ENCODE measurements at places on chromosomes 5 and 9. TPM values are rescaled to one million over a fixed set of nuclear protein-coding genes. Genes with fewer than 3 reads are reported as not detected.

Gene ELOVL7
- polyA plus RNA-seq, result 0.16 TPM

Gene CFAP157
- 1.4 TPM for polyA plus RNA-seq

Gene PFN3
- polyA plus RNA-seq, result not detected

GRCh38 chr5:168578538-168579487 is at the start of gene PANK3:
Gene PANK3, minus strand, starts transcription at chr5:168579368. Its CDS starts 85 bp downstream, at chr5:168579283.
- peak; percentile 57 for DNase-seq

GRCh38 chr5:38583500-38583899 is 27.1 kb upstream of the LIFR start:
- DNase-seq, result no peak

- no peak for DNase-seq
These were observed 92.7 kb downstream of the VCAN start for GRCh38 chr5:83564069-83564749.

DNA sequence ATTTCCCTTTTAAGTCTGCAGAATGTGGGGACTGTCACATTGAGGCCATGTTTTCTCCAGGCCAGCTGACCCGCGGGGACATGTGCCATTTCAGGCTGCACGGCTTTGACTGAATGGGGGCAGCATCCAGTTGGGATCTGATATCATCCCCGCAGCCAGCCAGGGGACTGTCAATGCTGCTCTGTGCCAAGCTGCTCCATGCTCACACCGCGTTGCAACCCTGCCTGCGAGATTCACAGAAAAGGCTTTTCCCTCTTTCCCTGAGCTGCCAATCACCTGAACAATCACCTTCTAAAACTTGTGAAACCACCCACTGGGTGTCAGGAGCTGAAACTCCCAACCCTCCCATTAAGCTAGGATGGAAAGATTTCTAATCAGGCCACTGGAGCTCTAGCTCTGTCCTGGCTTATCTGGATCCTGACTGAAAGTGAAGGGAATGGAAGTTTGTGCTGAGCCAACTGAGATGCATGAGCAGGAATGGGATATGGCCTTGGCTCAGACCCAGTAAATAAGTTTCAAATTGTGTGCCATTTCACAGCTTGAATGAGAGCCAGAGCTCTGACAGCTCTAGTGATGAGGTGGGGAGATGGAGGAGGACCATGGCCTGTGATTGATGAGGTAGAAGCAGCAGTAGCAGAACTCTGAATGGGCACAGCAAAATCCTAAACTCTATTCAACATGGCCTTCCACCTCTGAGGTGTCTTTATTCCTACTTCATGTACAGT is 34.5 kb upstream of the ZNF366 start:
- DNase-seq, result no peak

- peak; percentile 91 for DNase-seq
These were observed 51.0 kb downstream of the IRF1 start for GRCh38 chr5:132439521-132440089.

- no peak for DNase-seq
These were observed 91.5 kb downstream of the ADAMTS6 start for GRCh38 chr5:65390208-65390607.

Gene CERT1
- 32.4 TPM for polyA plus RNA-seq

Gene STKLD1
- 2.2 TPM for polyA plus RNA-seq

Gene CAMSAP1
- 24.5 TPM for polyA plus RNA-seq

- DNase-seq, result no peak
These were observed 744 bp upstream of the PPP2CA start for GRCh38 chr5:134226441-134227192.

Gene PCDHA13
- 0.08 TPM for polyA plus RNA-seq

DNA sequence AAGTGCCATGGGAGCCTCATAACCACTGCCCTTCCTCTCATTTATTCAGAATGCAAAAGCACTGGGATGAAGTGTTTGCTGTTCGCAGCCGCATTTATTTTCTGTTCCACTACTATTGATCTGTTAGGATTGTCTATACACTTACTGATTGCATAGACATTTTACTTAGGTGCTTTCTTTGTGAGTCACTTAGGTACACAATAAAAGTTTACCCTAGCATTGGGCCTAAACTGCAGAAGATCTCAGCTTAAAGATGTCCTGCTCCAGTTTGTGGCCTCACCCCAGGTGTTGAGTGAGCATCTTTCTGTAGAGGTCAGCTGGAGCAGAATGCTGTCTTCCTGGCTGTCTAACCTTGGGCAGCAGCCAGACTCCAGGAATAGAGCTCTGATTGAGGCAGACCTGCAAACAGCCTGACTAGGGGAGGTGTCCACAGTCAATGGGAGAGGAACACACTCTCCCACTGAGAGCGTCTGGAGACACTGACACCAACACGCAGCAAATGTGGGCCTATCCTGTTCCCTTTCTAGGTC is 54.0 kb downstream of the GPR21 start:
- DNase-seq, result no peak

Gene RGS7BP
- polyA plus RNA-seq, result 8.9 TPM

GRCh38 chr5:134463991-134464760 is 52.5 kb upstream of the CDKN2AIPNL start:
- DNase-seq, result no peak

Measured in forelimb muscle (tissue), 1 donor.